ENCODE measurements at places on chromosomes 6 and 20.

DNA sequence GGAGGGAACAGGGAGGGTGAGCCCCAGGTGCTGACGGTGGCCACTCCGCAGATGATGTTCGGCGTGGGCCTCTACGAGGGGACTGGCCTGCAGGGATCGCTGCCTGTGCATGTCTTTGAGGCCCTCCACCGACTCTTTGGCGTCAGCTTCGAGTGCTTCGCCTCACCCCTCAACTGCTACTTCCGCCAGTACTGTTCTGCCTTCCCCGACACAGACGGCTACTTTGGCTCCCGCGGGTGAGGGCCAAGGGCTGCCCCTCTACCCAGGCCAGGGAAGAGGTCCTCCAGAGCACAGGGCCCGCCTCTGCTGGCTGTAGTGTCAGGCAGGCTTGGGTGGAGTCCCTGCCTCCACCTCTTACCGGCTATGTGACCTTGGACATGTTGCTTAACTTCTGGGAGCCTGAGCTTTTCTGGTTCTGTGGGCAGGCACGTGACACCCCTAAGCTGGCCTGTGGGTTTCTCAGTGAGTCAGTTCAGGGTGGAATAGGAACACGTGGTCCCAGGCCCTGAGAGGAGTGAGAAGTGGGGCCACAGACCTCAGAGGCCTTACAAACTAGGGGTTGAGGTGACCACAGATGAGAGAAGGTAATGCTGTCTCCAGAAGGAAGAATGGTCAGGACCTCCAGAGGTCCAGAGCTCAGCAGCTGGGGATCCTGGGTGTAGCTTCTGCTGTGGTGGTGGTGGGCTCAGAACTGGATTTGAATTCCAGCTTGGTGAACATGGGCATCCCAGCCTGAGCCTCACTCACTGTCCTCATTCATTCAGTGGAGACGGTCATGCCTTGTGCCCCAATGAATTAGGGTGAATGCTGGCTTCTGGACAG, 11.9 kb downstream of the PCIF1 start:
- no peak for DNase-seq

- no peak for DNase-seq
Measured at GRCh38 chr6:170012037-170012330, 260.6 kb downstream of the ERMARD start.

DNA sequence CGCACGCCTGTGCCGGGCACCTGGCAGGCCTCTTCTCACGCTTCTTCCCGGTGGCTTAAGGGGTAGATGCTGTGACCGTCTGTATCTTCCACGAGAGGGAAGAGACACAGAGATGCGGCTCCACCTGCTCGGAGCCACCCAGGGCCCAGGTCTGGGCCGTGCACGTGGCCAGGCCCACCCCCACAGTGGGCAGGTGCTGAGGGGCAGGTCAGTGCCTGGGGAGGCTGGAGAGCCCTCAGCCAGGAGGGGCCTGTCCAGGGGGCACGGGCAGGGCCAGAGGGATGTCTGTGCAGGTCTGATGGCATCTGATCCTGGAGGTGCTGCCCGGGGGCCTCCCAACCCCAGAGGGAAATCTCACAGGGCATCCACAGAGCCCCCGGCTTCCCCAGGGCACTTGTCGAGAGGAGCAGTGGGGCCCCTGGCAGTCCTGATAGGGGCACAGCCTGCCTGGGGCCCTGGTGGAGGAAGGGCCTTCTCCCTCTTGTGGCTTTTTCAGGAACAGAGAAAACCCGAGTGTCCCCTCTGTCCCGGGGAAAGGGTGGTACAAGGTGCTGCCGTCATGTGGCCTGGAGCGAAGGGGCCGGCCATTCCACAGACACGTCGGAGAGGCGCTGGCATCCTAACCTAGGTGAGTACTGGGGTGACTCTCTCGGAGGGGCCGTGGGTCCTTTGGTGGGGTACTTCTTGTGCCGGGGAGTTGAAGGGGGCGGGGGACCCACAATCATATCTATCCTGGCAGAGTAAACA, 50.2 kb upstream of the CHRNA4 start:
- DNase-seq = no peak

DNA sequence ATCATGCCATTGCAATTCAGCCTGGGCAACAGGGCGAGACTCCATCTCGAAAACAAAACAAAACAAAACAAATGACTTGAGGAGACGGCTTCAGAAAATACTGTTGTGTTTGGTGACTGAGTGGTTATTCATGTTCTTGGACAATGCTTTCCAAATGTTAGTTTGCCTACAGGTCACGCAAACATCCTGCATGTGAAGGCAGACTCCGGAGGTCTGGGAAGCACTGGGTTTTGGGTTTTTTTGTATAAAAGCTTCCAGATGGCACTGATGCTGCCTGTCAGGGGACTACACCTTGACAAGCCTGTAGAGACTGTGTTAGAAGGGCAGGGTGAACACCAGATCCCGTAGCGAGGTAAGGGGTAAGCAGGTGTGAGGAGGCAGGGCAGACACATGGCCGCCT, 81.7 kb downstream of the THBS2 start:
- no peak for DNase-seq

DNA sequence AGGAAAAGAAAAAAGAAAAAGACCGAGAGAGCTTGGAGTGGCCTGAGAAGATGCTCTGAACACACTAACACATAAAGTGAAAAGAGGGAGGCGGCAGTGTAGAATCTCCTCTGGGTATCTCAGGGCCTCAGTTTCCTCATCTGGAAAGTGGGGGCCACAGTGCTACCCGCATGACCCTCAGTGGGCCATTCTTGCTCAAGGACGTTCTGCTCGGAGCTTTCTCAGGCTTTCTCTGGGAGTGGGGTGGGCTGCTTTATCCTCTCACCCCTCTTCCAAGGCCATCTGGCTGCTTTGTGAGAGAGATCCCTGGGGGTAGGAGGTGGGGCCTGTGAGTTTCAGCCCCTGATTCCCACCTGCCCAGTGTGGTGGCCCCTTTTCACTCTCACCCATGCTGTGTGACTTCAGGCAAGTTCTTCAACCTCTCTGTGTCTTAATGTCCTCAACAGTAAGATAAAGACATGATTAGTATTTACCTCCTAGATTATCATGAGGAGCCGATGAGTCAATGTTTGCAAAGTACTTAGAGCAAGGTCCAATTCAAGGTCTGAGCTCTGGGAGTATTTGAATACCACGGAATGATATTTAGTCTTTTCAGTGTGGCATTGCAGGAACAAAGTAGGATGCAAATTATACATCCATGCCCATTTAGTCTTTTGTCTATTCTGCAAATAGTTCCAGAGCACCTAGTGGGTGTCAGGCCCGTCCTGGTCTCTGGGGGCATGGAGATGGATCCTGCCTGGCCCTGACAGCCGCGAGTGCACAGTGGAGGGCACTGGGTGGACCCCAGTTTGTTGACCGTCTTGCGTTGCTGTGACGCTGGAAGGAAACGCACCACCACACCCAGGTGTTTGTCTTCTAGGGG, 34.3 kb downstream of the SRC start:
- DNase-seq = no peak
